NCI-H510A (cell line): ENCODE measurements at places on chromosomes 2 and 18.

GRCh38 chr18:6373187-6373586 is 41.5 kb downstream of the L3MBTL4 start:
- no peak for DNase-seq

DNA sequence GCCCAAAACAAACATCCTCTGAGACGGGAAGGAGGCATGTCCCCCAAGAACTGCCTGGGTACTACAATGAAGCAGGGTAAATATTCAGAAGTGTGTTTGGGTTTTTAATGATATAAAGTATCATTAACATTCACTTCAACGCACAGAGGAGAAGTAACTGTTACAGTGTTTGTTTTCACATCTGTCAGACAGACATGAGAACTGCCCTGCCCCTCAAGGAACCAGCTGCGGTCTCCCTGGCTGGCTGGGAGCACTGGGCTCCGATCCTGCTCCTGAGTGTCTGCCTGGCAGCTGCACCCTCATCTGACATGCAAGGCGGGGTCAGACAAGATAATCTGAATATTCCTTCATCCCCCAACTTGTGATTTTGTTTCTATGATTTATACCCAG is 75.6 kb downstream of the MBP start:
- DNase-seq, result peak; percentile 67

DNA sequence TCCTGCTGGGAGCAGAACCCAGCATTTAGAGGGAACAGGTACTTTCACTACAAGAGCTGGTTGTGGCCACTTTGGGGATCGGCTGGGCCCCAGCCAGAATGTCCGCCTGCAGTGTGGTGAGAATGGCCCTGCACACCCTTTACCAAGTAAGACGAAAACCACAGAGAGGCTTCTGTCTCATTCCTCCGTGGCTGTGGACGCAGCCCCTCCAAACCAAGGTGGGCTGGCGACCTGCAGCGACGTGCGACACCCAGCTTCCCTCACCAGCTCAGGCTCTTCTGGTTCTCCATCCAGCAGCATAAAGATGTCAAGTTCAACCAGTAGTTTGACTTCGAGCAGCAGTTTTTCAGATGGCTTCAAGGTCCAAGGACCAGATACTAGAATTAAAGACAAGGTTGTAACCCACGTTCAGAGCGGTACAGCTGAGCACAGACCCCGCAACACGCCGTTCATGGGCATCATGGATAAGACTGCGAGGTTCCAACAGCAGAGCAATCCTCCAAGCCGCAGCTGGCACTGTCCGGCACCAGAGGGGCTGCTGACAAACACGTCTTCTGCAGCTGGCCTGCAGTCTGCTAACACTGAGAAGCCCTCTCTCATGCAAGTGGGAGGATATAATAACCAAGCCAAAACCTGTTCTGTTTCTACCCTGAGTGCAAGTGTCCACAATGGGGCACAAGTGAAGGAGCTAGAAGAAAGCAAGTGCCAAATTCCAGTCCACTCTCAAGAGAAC is 56.2 kb downstream of the WDSUB1 start:
- DNase-seq, result no peak

- DNase-seq, result no peak
Measured at GRCh38 chr2:178899656-178900055, 92.4 kb upstream of the TTN start.

- no peak for DNase-seq
Measured at GRCh38 chr18:12606592-12607315, 51.2 kb downstream of the SPIRE1 start.

- DNase-seq, result no peak
Measured at GRCh38 chr2:162333968-162334367, 10.0 kb upstream of the GCA start.

- no peak for DNase-seq
Measured at GRCh38 chr2:119011910-119012209, 69.9 kb downstream of the MARCO start.

- DNase-seq, result peak; percentile 86
Measured at GRCh38 chr2:24885221-24886125, 34.6 kb downstream of the ADCY3 start.

DNA sequence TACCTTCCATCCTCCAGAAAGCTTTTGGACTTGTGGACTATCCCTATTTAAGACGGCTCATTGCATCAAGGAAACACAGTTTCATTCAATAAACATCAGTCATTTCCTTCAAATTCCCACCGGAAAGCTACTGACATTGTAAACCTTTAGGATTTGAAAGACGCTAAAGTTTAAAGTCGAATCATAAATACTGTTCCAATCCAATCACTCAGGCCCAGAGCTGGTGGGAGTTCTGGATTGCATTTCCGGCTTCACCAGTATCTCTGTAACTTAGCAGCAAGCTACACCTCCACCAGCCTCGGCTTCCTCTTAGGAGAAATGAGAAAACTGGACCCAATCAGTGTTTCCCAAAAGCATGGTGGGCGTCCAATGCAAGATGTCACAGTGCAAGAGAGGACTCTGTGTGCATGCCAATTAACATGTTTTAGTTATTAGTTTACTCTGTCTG is 1.6 kb downstream of the WDFY1 start:
- DNase-seq, result no peak

GRCh38 chr2:11746807-11747459 is 501 bp downstream of the LPIN1 start:
- DNase-seq, result peak; percentile 49

GRCh38 chr2:129857200-129857599 is 122.3 kb upstream of the RAB6C start:
- no peak for DNase-seq

DNA sequence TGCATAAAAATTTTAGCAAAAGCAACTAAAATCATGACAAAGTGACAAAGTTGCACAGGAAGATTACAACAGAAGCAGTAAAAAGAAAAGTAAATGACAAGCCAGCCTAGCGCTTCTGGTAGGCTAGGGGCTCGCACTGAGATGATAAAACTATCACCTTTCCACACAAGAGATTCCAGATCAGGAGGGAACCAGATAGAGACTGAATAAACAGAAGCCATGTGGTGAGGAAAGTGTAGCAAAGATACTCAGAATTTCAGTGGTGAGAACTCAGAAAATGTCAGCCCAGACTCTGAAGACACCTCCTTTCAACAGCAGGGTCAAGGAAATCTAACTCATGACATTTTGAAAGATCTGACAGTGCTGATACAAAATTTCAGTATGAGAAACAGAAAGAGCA is 77.4 kb upstream of the DNAJC10 start:
- no peak for DNase-seq

DNA sequence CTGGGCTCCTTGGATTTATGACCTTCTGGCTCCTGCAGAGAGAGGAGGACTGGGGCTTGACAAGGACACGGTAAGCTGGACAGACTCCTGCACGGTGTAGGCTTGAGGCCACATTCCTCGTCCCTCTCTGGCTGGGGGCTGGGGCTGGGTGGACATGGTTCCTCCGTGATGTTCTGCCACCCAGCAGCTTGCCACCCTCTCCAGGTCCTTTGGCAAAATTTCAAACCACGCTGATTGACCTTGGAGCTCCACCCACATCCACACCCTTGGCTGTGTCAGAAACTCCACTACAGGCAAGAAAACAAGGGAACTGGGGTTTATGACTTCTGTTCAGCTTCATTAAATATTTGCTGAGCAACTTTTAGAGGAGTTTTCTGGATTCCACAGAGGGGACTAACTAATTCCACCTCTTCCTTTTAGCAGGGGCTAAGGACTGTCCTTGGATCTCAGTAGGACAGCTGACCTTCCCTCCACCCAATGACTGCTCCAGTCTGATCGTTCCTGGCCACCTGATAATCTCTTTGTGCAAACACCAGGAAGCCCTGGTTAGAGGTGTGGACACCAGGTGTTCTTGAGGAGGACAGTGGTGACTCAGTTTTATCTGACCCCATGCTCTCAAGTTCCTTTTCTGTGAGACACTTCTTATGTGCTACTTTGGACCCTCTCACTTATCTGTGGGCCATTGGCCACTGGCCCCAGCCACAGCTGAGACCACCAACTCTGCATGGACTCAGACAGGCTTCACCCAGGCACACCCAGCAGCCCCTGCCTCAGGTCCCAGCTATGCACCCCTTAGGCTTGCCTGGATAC is 29.3 kb downstream of the GPR55 start:
- DNase-seq, result no peak

DNA sequence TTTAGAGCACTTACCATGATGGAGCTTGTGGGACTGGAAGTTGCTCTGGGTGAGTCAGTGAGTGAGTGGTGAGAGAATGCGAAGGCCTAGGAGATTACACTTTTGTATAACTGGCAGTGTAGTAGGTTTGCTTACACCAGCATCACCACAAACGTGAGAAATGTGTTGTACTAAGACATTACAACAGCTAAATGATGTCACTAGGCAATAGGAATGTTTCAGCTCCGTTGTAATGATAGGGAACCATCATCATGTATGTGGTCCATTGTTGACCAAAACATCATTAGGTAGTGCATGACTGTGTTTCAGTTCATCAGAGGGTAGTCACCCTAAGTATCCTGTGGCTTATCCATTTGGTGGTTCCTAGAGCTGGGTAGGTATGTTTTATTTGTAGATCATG is 11.9 kb downstream of the ZNF407 start:
- DNase-seq, result no peak

DNA sequence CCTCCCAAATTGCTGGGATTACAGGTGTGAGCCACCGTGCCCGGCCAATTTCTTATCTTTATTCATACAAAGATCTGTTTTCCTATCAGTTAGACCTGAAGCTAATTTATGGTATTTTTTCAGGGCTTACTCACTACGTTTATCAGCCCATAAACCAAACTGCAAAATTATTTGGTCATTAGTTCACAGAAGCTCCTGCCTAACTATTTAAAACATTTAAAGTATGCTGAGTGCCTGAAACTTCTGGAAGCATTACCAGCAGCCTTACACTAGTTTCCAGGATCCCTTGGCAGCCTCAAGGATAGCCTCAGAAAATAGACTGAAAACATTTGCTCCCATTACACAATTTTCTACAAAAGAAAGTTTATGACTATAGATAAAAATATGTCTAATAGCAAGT is 68.8 kb downstream of the GALNT13 start:
- DNase-seq, result no peak

- DNase-seq, result no peak
Measured at GRCh38 chr18:77918730-77919129, 669.1 kb downstream of the GALR1 start.

- no peak for DNase-seq
Measured at GRCh38 chr2:171185941-171186340, 25.2 kb upstream of the TLK1 start.

GRCh38 chr2:241720099-241720498 is 14.3 kb upstream of the D2HGDH start:
- no peak for DNase-seq

GRCh38 chr2:86592547-86593230 is 29.4 kb upstream of the CHMP3 start:
- no peak for DNase-seq

GRCh38 chr2:54967759-54968365 is 82.4 kb downstream of the RTN4 start:
- DNase-seq, result no peak

- DNase-seq, result no peak
Measured at GRCh38 chr2:111210036-111210435, 89.3 kb downstream of the BCL2L11 start.

- no peak for DNase-seq
Measured at GRCh38 chr2:126982935-126983334, 84.2 kb downstream of the TEX51 start.

- DNase-seq, result no peak
Measured at GRCh38 chr2:147663962-147664361, 180.9 kb upstream of the ACVR2A start.

DNA sequence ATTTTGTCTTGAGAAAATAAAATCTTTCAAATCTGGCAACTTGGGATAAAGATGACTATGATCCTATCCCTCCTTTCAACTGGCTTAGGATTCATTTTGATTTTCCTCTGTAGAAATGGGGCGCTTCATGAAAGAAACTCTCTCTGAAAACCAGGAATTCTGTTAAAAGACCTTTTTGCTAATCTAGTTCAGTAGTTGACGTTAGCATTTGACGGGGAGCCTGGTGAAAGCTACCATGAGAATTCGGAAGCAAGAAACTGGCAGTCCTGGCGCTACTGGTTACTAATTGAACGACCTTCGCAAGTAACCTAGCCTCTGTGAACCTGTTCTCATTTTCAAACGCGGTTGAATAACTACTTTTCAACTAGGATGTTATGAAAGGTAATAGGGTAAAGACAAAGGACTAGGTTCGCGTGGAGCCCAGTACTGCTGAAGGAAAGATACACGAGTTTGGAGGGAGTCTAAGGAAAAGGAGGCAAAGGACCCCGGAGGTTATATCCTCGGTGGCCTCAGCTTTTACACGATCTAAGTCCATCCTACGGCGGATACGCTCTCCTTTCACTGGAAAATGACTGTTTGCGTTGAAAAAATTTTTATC is 604 bp upstream of the STK11IP start:
- DNase-seq, result no peak

- DNase-seq, result no peak
Measured at GRCh38 chr2:186515376-186515775, 29.3 kb downstream of the ZC3H15 start.

DNA sequence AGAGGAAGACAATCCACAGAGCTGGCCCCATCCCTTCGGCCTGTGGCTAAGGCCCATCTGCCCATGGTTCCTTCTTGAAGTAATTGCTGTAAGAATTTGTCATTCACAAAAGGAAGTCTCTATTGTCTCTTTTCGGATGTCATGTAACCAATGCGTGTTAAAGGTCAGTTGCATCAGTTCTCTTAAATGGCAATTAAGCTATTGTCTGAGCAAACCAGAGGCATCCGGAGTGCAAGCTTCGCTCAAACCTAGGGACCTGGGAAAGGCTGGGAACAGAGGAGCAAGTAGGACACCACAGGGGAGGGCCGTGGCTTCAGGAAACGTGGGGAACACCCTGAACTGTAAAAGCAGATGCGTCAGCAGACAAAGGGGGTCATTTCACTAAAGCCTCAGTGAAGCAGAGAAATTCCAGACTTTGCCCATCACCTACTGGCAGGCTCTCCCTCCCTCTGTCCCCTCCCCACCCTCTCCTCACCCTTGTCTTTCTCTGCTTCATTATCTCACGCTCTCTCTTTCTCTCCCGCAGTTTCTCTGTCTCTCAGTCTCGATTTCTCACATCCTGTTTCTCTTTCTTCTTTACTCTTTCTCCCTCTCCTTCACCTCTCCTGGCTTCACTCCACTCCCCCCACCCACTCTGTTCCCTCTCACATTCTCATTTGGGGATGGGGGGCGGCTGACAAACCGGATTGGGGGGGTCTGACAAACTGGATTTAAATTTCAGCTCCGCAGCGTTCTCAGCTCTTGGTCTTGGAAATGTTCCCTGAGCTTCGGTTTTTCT is 204.6 kb upstream of the TNP1 start:
- no peak for DNase-seq

DNA sequence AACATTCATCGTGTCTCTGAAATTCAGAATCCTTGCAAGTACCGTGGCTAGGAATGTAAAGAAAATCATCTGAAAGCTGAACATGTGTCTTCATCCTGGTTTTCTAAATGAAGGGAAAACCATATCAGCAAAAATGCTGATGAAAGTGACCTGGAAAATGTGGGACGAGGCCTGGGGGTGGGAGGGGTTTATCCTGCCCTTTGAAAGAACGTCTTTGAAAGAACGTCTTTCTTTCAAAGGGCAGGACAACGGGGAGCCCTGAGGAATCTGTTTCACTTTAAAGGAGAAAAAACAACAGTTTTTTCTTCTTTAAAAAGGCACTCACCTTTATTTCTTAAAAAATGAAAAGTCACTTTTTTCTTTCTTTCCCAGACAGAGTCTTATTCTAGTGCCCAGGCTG is 185.2 kb downstream of the ALPK2 start:
- no peak for DNase-seq

GRCh38 chr2:153588408-153588807 is 109.8 kb upstream of the RPRM start:
- DNase-seq, result no peak
